ENCODE measurements at places on chromosomes 4 and X. TPM values are rescaled to one million over a fixed set of nuclear protein-coding genes. Genes with fewer than 3 reads are reported as not detected.
A peak's percentile ranks its signal among the peaks of the same experiment; 100 is the strongest.

CCDC110 gene
- 0.62 TPM for total RNA-seq

DNA sequence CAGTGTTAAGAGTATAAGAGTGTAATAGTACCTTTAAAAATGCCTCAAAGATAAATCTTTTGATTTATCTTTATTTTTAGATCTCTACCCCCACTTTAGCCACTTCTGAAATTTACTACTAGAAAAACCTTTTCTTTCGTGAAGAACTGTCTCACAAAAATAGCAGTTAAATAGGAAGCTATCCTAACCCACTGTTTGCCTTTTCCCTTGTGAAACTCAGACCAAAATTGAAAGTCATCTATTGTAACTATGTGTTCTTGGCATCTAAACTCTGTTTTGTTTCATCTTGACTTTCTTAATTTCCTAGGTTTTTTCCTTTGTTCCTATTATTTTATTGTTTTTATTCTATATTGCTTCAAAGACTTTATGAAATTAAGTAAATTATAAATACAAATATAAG, 7.8 kb upstream of the TMEM144 start:
- no peaks in the 10 kb centered on the region for H3K4me1 ChIP-seq
- no peak overlapping the region for H3K27ac ChIP-seq
- H3K36me3 ChIP-seq, result no peaks in the 10 kb centered on the region
- no peak for DNase-seq
- H3K27me3 ChIP-seq, result no peaks in the 10 kb centered on the region

- H3K4me3 ChIP-seq, result no peak overlapping the region
- H3K27ac ChIP-seq, result peak overlapping the region; percentile 60
- H3K36me3 ChIP-seq, result no peaks in the 10 kb centered on the region
- H3K27me3 ChIP-seq, result no peaks in the 10 kb centered on the region
Observed at GRCh38 chr4:127210893-127211649, 421.7 kb upstream of the INTU start.

GRCh38 chrX:51332188-51332942, at the start of gene NUDT10:
Gene NUDT10, plus strand, starts transcription at chrX:51332822. Its CDS starts 144 bp downstream, at chrX:51332966.
- DNase-seq, result peak; percentile 26
- no peaks in the 10 kb centered on the region for H3K27me3 ChIP-seq
- H3K4me1 ChIP-seq, result no peaks in the 10 kb centered on the region
- H3K27ac ChIP-seq, result no peak within 1 kb of the TSS
- H3K36me3 ChIP-seq, result no peaks in the 10 kb centered on the region

DNA sequence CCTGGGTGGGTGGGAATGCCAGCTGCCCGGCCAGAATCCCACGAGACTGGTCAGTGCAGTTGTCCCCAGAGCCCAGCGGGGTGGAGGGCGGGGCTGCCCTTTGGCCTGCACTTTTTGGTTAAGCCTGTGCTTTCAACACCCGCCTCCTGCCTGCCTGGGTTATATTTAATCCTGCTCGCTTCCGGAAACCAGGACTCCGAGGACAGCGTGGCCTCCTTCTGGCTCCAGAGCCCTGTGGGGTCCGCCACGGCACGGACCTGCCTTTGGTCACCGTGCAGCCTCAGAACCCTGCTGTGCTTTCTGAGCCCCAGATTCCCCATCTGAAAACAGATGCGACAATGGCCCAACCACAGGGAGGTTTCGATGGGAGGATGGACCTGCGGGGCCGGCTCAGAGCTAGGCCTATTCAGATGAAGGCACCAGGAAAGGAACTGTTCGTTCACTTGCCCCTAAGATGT, 29.4 kb upstream of the KIAA0232 start:
- no peak overlapping the region for H3K4me3 ChIP-seq
- no peaks in the 10 kb centered on the region for H3K27me3 ChIP-seq
- no peaks in the 10 kb centered on the region for H3K36me3 ChIP-seq
- no peak overlapping the region for H3K27ac ChIP-seq

DNA sequence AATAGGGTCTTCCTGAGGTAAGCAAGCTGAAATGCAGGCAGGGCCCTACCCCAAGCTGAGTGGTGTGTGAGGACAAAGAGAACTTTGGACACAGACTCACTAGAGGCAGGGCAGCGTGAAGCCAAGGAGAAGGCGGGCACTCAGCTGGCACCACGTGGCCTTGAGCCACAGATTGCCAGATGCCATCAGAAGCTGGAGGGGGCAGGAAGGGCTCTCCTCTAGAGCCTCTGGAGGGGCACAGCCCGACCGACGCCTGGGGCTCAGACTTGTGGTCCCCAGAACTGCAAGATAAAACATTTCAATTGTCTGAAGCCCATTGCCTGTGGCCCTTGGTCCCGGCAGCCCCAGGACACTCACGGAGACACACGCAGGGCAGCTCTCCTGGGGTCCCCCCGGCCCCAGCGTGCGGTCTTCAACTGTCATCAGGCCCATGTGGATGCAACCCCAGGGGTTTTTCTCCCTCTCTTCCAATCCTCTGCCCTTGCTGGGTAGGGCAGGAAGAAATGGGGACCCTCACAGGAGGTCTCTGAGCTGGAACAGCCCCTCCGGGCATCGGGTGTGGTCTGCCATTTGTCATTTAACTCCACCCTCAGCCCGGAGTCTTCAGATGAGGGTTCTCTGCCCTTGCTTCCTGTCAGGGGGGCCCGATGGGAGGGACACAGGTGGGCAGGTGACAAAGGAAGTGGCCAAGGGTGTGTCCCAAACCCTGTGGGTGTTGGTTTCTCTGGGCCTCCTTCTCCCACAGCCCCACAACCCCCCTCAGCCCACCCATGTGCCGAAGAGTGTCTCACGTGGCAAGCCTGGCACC, 22.2 kb downstream of the HMX1 start:
- H3K27me3 ChIP-seq, result peaks cover 14% of the 10 kb centered on the region
- no peak overlapping the region for H3K4me3 ChIP-seq
- no peaks in the 10 kb centered on the region for H3K4me1 ChIP-seq

Data from heart left ventricle (tissue), 16 donors.